ENCODE measurements at places on chromosomes 5 and 9.

DNA sequence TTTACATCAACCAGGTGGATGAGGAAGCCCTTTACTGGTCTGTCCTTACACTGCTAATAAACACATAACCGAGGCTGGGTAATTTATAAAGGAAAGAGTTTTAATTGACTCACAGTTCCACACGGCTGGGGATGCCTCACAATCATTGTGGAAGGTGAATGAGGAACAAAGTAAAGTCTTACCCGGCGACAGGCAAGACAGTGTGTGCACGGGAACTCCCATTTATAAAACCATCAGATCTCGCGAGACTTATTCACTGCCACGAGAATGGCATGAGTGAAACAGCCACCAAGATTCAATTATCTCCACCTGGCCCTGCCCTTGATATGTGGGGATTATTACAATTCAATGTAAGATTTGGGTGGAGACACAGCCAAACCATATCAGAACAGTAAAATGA is 67.3 kb upstream of the GRAMD2B start:
- no peak for DNase-seq

DNA sequence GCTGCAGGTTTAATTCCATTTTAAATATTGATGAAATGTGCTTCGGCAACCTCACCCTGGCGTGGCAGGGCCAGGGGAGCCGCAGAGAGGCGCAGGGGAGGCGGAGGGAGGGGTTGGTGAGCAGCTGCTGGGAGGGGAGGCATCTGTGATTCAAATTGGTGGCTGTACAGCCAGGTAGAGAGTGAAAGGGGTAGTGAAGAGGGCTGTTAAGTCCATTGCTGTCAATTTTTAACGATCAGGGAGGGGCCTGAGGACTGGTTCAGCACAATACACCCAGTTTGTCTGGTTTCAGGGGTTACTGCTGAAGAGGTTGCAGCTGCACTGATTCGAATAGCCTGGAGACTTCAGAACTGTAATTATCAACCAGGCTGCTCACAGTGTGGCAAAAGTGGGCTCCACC is 31.3 kb downstream of the LHX6 start:
- no peak for DNase-seq

- no peak for DNase-seq
Measured at GRCh38 chr5:66864240-66864884, 268.2 kb downstream of the MAST4 start.

DNA sequence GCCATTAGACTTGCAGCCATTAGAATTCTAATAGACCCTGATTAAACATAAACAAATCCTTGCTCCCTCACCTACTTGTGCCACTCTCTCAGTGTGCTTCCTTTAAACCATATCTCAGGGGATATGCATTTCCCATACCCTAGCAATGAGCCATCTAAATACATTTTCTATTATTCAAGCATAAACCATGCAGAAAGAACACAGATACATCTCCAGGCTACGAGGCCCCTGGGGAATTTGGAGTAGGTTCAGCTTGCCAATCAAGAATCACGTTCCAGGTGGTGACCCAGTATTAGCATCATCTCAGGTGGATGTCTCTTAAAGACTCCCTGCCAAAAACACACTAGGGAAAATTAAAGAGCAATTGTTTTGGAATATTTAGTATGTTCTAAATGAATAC is 93.0 kb upstream of the CCL21 start:
- DNase-seq = no peak

GRCh38 chr9:114003758-114004157 is 74.3 kb downstream of the AMBP start:
- DNase-seq = no peak

DNA sequence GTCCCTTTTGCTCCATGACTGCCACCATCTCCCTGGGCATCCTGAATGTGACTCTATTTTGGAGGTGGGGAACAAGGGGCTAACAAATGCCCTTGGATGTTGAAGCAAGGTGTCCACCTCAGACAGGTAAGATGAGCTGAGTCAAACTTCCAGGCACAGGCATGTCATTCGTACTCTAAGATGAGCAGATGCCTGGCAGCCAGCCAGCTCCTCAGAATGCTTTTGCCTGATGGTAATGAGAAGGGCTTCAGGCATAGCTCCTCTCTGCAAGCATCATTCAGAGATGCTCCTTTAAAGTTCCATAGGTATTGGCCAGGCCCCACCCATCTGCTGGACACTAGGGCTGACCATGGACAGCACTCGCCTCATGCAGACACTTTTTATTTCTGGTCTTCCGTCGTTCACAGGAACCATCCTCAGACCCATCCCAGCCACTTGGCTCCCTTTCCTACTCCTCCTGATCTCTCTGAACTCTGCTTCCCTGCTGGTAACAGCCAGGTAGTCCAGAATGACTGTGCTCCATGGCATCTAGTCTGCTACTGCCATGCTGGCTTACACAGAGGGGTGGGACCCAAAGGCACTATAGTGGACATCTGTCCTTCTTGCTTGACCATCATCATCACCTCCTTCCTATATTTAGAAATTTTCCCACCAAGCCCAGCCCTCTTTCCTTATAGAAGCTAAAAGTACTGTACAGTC is 118.8 kb downstream of the GLIS3 start:
- DNase-seq = no peak

DNA sequence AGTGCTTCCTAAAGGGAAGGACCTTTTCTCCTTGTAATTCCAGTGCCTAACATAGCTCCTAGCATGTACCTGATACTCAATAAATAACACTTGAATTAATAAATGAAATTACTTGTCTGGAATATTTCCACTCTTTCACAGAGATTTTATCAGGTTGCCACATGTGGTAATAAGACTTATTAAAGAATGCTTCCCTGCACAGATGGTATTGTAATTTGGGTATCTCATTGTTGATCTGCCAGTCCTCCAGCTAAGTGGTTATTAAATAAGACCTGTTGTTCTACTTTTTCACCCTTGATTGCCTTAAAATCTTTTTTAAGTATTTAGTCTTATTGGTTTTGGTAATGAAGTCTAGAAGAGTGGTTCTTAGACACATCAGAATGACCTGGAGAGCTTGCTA is 28.1 kb upstream of the CETN3 start:
- DNase-seq = no peak

DNA sequence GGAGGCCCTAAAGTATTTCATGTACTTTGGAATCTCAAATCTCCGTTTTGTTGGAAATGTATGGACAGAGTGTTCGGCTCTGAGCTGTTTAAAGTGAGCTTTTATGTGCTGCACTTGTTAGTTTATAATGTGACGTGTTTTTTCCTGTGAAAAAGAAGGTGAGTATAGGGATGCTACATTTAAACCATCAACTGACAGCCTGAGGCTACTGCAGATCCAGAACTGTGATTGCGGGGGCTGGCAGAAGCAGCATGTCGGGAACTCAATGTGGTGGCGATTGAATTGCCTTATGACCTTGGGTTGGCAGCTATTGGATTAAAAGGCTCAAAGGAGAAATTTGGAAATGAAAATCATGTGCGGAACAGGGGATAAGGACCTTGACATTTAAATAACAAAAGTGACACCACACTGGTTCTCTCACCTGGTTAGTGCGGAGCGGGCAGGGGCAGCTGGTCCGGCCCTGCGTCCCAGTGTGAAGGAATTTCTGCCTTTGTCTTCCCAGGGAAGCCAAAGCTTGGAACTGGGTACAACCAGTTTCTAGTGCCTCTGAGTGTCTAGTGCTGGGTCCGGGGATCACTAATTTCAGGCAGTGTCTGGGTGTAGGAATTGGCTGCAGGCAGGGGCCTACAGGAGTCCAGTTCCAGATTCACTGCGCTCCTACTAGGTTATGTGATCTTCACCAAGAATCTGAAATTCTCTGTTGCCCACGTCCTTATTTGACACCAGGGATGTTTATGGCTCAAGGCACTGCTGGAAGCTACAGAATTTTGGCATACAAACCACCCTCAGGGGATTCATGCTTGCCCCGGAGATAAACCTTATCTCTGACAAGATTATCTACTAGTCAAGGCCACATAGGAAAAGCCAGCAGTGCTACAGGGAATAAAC is 120.7 kb upstream of the ERCC6L2 start:
- DNase-seq = no peak

DNA sequence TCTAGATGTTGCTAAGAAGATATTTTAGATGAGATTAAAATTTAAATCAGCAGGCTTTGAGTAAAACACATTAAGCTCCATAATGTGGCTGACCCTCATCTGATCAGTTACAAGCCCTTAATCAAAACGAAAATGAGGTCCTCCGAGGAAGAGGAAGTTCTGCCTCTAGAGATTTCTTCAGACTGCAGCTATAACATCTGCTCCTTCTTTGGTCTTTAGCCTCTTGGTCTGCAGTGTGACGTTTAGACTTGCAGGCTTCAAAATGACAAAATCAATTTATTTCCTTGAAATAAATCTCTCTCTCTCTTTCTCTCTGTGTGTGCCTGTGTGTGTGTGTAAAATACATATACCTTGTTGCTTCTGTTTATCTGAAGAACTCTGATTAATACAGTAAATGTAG is 1429.8 kb upstream of the CDH9 start:
- no peak for DNase-seq

DNA sequence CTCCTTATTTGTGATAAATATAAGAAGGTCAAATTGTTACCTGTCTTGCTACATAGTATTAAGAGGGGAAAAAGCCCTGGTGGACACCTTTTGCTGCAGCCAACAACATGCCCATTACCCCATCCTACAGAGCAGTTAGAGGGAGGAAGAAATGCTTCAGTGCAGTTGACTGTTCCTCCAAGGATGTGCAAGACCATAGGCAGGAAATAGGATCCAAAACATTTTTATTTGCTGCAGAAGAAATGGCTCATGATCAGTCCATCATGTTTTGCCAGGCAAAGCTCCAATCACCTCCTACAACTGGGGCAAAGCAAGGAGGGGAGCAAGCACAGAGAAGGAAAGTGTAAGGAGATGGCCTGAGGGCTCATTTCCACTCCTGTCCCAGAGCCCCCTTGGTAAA is 399.1 kb upstream of the PIK3R1 start:
- DNase-seq = no peak

- no peak for DNase-seq
Measured at GRCh38 chr5:119678351-119679028, 49.1 kb downstream of the FAM170A start.

- no peak for DNase-seq
Measured at GRCh38 chr5:109987355-109987754, 297.6 kb downstream of the MAN2A1 start.

DNA sequence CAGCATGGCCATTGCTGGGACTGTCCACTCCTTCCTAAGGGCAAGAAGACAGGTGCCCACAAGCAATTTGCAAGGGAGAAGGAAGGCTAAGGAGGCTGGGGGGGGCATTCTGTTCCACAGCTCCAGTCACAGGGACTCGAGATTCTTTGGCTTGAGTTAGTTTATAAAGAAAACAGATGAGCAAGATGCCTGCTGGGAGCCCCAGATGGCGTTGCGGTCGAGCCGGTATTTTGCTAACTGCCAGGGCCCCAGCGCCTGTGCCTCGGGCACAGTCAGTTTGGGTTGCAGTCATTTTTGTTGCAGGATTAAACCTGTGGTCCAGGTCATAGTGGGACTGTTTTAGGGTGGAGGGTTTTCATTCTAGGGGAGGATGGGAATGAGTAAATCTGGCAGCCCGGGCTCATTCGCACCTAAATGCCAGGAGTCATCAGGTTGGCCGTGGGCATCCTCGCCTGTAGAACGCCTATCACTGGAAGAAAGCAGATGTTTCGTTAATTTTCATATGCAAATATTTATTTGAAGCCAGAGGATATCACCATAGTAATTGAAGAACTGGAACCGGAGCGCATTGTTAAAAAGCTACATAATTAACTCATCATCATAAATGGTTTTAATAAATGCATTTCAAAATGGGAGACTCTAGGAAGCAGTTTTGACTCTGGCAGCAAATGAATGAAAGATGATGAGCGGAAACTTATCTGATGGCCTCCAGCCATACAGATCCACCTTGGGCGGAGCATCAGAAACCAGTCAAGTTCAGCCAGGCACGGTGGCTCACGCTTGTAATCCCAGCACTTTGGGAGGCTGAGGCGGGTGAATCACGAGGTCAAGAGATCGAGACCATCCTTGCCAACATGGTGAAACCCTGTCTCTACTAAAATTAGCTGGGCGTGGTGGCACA is 87.1 kb upstream of the FCN2 start:
- no peak for DNase-seq

- DNase-seq = no peak
Measured at GRCh38 chr9:85478847-85479246, 262.9 kb downstream of the AGTPBP1 start.

DNA sequence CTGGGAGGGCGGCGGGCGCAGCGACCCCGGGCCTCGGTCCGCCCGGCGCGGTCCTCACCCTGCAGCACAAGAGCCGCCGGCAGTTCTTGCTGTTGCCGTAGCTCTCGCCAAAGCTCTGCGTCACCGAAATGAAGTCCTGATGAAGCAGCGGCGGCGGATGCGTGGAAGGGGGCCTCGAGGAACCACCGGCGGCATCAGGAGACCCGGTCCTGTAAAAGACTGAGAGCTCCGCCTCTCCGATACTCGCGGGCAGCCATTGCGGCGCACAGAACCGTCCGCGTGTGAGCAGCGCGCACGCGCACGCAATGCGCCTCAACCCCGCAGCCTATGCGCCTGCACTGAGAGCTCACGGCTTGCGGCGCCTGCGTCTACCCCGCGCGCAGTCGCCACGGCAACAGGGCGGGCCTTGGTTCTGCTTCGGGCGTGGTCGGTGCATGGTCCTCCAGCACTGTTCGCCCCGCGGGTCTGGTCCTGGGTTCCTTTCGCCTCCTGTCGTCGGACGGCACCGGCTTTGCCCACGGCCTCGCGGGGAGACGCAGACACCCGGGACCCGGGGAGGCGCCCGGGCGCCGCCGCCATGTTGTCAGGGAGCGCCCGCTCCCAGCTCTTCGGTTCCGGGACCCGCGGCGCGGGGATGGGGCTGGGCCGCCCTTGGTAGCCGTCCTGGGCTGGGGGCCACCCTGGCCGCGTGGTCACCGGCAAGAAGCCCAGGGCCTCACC is 9.3 kb upstream of the GRIN1 start:
- DNase-seq = peak; percentile 96

DNA sequence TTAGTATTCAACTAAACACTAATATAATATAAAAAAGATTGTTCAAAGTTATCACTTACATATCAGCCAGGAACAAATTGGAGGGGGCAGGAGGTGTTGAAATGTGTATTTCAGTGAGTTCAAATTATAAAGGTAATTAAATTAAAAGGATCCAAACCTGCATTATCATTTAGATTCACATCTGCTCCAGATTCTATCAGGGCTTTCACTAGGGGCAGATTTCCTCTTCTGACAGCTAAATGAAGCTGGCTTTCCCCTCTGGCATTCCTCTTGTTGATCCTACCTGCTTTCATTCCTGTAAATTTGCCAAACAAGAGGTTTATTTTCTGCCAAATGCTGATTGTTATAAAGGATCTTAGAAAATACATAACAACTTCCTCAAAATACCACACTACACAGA is 86.3 kb upstream of the GCNT4 start:
- DNase-seq = no peak

- no peak for DNase-seq
Measured at GRCh38 chr9:108259917-108260675, 595.7 kb downstream of the ACTL7B start.

GRCh38 chr5:622359-622758 is 10.2 kb downstream of the CEP72 start:
- DNase-seq = no peak

GRCh38 chr5:24598956-24599355 is 45.8 kb downstream of the CDH10 start:
- no peak for DNase-seq

GRCh38 chr9:1977026-1977425 is 38.1 kb upstream of the SMARCA2 start:
- DNase-seq = no peak

GRCh38 chr5:180287404-180287803 is 4.5 kb downstream of the MAPK9 start:
- no peak for DNase-seq
